ENCODE measurements at places on chromosomes 3 and 15.

- DNase-seq, result no peak
Measured at GRCh38 chr3:130700541-130700940, 46.1 kb downstream of the PIK3R4 start.

GRCh38 chr3:185257334-185257733 lies 3.5 kb upstream of the EHHADH start:
- no peak for DNase-seq

- DNase-seq, result no peak
Measured at GRCh38 chr3:54619053-54619452, 308.8 kb downstream of the LRTM1 start.

DNA sequence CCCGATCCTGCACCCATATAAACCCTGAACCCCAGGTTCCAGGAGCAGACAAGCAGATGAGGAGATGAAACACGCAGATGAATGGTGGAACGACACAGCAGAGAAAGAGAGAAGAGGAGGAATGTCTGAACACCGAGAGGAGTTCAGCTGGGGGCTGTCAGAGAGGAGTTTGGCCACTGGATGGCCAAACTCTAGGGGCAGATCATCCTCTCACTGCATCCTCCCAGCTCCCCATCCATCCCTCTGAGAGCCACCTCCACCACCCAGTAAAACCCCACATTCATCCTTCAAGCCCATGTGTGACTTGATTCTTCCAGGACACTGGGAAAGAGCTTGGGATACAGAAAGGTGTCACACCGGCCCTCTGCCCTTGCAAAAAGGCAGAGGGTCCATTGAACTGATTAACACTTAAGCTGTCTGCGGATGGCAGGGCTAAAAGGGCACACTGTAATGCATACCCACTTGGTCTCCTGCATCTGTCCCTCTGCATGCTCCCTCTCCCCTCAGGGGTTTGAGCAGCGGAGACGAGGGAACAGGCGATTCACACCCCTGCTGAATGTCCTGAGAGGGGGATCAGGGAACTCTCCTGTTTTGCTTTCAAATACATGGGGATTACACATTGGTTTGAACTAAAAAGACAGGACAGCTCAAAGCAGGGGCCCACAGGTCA lies 53.8 kb downstream of the TMED3 start:
- no peak for DNase-seq

DNA sequence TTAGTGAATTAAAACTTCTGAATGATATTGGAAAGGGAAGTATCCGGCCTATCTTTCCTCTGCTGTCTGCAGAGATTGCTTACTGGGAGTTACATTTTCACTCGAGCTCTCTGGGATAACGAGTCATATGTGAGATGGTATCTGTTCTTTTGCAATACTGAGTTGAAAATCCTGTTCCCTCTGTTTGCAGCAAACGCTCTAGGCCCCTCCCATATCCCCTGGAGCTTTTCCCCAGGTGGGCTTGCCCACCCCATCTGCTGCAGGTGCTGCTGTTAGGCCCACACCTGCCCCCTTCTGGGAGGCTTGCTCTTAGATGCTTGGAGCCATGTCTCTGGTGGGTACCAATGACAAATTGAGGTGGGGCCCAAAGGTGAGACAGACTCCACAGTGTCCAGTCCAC lies 42.7 kb upstream of the MTMR10 start:
- DNase-seq, result no peak

DNA sequence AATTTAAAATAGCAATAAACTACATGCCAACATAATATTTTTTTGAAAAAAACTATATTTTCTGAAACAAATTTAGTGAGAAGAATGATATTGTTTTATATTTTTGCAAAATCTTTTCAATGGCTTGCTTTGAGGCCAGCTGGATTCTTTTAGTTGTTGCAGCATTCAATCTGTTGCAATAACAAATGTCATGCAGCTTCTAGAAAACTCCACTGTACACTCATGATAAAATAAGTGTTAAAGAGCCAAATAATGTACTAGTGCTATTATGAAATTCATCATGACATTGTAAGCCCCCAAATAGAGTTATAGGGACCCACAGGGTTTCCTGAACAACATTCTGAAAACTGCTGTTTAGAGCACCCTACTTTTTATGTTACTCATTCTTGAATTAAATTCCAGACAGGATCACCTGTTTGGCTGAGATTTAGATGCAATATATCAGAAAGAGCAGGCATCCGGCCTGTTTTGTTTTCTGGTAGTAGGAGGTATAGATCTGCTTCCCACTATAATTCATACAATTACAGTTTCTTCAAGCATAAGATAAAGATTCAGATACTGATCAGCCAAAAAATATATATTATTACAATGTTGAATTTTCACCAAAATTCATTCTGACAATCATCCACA lies 703.0 kb upstream of the ZNF385D start:
- no peak for DNase-seq

- no peak for DNase-seq
Measured at GRCh38 chr15:68612503-68612902, 33.7 kb downstream of the CORO2B start.

DNA sequence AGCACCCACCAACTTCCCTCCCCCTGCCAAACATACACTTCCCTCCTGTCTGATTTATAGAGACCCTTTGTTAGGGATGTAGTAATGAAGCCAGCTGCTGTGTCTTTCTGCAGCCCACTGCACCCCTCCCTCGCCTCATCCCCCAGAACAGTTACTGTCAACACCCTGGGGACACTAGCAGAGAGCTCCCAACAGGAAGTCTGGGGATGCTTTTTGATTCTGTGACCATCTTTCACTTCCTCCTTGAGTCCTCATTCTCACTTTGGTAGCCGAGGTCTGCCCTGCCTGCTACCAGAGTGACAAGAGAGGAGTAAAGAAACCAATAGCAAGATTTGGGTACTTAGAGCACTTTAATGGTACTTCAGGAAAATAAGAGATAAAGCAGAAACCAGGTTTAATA lies 201.6 kb downstream of the SATB1 start:
- no peak for DNase-seq
